ENCODE measurements at places on chromosomes 2 and 18.
A peak's percentile ranks its signal among the peaks of the same experiment; 100 is the strongest.

GRCh38 chr18:429030-429429 is 71.5 kb downstream of the COLEC12 start:
- DNase-seq = no peak

DNA sequence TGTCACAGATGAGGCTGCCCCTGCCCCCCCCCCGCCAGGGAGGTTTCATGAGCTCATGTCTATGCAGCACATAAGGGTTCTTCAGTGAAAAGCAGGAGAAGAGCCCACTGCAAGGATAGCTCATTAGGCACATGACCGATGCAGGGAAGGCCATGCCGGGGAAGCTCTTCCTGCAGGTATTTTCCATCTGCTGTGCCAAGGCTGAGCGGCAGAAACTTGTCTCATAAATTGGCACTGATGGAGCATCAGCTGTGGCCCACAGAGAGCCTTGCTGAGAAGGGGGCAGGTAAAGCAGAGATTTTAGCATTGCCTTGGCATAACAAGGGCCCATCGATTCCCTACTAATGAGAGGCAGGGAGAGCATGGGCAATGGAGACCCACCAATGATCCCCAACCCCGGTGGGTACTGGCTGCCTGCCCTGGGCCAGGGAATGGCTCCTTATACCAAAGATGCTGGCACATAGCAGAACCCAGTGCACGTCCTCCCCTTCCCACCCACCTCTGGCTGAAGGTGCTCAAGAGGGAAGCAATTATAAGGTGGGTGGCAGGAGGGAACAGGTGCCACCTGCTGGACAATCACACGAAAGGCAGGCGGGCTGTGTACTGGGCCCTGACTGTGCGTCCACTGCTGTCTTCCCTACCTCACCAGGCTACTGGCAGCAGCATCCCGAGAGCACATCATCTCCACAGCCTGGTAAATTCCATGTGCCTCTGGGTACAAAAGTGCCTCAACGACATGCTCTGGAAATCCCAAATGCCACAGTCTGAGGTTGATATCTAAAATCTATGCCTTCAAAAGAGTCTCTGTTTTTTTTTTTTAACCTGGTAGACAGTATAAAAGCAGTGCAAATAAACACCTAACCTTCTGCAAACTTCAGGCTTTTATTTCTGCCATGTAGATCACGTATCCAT is 41.4 kb downstream of the STEAP3 start:
- peak; percentile 21 for DNase-seq

DNA sequence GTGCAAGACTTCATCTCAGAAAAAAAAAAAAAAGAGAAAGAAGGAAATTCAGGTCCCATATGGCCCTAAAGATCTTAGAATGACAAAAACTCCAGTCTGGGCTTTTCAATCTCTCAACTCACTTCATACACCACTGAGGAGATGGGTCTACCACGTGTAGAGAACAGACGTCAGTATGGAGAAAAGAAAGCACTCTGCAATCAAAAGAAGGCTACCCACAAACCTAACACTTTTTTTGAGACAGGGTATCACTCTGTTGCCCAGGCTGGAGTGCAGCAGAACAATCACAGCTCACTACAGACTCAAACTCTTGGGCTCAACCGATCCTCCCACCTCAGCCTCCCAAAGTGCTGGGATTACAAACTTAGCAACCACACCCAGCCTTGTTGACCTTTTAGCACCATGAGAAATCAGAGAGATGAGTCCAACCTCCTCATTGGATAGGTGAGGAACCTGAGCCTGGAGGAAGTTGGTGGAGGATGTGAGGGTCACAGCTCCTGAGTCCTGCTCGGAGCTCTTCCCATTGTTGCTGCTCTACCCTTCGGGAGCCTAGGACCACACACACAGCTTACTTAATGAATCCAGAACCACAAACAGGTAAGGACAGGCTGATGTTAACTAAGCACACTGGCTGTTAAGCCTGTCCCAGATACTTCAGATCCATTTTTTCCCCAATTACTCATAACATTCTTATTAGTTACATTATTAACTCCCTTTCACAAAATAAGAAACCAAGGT is 23.7 kb downstream of the TBC1D8 start:
- no peak for DNase-seq

DNA sequence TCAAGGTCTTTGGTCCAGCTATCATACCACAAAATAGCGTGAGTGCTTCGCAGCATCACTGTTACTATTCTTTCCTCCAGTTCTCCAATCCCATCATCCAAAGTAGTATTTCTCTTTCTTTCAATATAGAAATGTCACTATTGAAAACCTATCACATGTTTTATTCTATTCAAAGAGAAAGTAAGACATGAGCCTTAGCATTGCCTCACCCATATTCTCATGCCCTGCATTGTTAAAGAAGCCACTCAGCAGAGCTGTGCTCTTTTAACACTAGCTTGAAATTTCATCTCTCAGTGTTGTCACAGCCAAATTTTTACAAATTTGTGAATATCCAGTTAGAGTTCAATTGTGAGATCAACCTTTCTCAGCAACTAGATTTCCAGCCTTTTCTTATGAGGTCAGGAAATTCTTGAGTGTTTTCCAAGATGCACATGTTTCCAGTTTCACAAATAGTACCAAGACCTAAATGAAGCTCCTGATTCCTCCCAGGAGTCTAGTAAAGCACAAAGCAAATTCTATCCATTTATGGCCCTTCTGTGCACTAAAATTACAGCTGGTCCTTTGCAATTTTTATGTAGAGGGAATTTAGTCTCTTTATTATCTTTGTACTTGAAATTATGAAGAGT is 343.7 kb downstream of the SPAG16 start:
- no peak for DNase-seq

DNA sequence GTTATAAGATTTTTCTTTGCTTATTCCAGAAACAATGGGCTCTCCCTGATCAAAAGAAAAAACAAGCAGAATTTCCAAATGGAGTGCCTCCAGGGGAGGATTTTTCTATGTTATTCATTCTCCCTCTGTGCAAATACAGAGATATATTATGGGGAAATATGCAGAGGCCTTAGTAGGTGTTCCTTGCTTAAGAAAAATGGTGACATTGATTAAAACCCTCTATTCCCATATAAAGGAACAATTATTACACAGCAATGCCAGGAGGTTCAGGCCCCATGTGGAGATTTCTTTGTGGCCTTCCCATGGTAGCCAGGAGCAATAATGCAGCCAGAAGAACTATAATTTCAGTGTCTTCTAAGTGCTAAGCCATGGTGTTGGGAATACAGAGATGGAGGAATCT is 255.9 kb upstream of the CXCR4 start:
- no peak for DNase-seq

DNA sequence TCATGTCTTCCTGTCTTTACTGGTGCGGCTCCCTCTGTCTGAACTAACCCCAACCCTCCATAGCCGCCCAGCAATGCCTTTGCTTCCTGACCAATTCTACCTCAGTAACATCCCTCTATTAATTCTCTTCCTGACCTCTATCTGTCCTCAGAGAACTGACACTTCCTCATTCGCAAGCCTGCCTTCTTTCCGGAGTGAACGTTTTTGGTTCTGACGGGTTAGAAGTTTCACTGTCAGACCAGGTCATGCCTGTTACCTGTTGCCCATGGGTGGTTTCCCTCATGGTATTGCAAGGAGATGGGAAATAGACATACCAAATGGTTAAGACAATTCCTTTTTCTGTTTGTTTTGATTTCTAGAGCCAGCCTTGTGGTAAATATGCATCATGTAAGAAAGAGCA is 453.4 kb upstream of the SLC14A2 start:
- no peak for DNase-seq

DNA sequence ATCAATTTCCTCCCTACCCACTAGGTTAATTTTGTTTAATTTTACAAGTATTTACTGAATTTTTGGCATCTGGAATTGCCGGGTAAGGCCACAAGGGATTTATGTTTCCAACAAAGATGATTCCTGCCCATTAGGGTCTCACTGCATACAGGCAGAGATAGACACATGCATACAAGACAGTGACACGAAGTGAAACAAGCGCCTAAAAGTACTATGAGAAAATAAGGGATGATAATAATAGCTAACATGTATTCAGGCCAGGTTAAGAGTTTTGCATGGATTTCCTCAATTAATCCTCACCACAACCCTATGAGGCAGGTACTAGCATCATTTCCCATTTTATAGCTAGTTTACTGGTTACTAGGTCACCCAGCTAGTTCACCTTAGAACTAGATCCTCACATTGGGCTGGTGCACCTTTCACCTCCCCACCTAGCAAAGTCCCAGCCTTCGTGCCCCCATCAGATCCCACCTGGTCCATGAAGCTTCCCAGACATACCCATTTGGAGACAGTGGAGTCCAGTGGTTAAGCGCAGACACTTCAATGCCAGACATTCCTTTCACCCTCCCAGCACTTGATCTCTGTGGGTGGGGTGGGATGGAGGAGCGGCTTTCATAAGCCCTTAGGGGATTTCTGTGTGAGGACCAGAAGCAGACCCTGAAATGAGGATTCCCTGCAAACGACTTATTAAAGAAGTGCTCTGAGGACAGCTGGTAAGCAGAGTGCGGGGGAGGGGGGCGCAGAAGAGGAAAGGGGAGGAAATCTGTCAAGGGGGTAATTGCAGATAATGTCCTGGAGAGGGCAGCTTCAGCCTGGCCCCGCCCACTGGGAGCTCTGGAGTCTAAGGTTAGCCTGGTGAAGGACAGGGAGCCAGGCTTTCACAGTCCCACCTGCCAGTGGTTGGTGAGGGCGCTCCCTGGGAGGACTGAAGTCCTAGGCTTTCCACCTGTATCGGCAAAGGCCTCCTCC is 5.8 kb upstream of the DGUOK start:
- peak; percentile 47 for DNase-seq

All from stimulated activated CD4-positive, alpha-beta T cell treated with anti-CD3 and anti-CD28 coated beads, Interleukin-4, amount 100 ng/mL, for 1 hour (primary cell).